ENCODE measurements at places on chromosomes 5 and 9.
A peak's percentile ranks its signal among the peaks of the same experiment; 100 is the strongest.

- DNase-seq: no peak
These were observed 51.4 kb downstream of the EBF1 start for GRCh38 chr5:159048298-159048697.

GRCh38 chr5:132009706-132010405 lies 1.6 kb downstream of the ACSL6 start:
- no peak for DNase-seq

DNA sequence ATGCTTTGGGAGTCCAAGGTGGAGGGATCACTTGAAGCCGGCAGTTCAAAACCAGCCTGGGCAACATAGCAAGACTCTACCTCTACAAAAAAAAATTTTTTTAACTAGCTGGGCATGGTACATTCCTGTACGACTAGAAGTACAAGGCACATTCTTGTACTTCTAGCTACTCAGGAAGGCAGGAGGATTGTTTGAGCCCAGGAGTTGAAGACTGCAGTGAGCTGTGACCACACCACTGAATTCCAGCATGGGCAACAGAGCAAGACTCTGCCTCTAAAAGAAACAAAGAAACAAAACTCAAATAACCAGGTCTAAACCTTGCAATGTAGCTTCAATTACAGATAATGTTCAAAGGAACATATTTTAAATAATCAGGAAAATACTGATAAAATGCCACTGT lies 56.2 kb downstream of the SSBP2 start:
- DNase-seq: no peak

- no peak for DNase-seq
These were observed 7.7 kb downstream of the RAPGEF6 start for GRCh38 chr5:131627207-131627865.

- no peak for DNase-seq
These were observed 26.8 kb upstream of the TXNDC8 start for GRCh38 chr9:110364451-110364850.

- peak; percentile 74 for DNase-seq
These were observed at the start of gene GPR107 for GRCh38 chr9:130053504-130054324. TSS of gene GPR107 (plus strand) at chr9:130053906. CDS start at chr9:130053933, 27 bp downstream.

DNA sequence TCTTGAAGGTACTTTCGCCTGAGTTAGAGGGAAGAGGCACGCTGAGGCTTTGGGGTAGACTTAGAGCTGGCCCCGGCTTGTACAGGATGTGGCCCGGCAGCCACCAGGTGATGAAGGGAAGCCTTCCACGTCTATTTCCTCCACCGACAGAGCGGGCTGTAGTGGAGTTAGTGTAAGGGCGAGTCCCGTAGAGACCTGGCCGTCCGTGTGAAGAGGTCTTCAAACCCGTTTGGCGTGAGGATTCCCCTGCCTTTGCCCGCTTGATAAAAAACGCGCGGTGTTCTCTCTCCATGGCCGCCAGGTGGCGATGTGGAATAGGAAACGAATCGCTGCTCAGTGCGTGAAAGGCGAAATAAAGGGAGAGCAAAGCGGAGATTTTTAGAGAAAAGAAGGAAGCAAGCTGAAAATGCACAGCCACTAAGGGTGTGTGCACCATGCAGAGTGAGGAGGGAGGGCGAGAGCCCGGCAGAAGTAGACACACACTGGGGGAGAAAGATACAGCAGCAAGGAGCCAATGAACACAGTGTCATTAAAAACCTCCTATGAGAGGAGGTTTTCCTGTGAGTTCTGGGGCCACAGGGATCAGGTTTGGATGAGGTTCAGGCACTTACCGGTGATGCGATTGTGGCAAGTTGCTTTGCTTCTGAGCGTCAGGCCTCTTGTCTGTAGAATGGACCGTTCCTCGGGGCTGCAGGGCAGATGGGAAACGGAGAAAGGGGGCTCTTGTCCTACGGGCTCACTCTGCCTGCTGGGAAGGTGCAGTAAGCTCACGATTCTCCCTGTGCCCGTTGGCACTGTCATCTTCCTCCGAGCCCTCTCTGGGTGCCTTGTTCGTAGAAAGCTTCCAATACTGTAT lies 34.2 kb downstream of the STC2 start:
- peak; percentile 47 for DNase-seq

GRCh38 chr9:4442806-4443205 lies 47.5 kb upstream of the SLC1A1 start:
- DNase-seq: no peak

- no peak for DNase-seq
These were observed 23.2 kb downstream of the DOCK8 start for GRCh38 chr9:237858-238345.

- DNase-seq: no peak
These were observed 149.9 kb upstream of the PRR16 start for GRCh38 chr5:120314191-120314590.

DNA sequence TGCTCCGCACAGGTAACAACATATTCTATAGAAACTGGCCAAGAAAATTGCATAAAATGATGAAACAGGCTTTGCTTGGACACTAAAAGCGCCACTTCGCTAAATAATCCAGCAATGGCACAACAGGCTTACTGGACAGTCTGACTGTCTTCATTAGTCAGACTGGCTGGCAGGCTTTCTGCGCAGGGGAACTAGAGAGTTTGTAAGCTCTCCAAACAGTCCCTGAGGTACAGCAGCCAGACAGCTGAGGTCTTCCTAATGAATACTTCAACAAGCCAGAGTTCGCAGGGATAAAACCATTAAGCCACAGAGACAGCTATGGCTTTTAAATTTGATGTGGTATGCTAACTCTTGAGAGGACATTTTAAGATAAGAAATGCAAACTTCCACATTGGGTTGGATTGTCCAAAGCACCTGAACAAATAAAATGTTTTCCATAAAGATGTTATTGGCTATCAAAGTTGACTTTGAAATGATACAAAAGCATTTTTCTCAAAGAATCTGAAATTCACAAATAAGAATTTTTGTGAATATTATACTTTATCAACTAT lies 20.7 kb downstream of the PLK2 start:
- DNase-seq: no peak

GRCh38 chr5:34490506-34491250 lies 165.4 kb upstream of the RAI14 start:
- DNase-seq: no peak

GRCh38 chr9:131727184-131727759 lies 12.6 kb downstream of the RAPGEF1 start:
- DNase-seq: no peak

- DNase-seq: no peak
These were observed 118.1 kb upstream of the CCDC112 start for GRCh38 chr5:115414406-115415142.

DNA sequence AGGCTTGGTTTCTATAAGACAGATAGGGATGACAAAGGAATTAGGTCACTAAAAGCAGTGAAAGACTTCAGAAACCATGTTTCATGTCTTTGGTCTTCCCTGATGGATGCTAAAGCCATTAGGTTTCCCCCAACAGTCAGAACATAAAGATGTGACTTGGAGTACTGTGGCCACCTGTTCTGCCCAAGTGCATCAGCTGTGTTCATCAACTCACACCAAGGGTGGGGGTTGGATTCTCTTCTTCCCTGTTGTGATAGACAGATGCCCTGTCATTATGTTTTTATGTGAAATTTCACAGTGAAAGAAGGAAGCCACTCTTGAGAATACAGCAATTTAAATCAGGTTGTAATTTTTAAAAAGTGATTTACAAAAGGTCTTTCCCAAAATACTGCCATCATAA lies 196.8 kb downstream of the SH3GL2 start:
- no peak for DNase-seq

GRCh38 chr9:28092981-28093936 lies 520.0 kb upstream of the C9orf72 start:
- DNase-seq: no peak

DNA sequence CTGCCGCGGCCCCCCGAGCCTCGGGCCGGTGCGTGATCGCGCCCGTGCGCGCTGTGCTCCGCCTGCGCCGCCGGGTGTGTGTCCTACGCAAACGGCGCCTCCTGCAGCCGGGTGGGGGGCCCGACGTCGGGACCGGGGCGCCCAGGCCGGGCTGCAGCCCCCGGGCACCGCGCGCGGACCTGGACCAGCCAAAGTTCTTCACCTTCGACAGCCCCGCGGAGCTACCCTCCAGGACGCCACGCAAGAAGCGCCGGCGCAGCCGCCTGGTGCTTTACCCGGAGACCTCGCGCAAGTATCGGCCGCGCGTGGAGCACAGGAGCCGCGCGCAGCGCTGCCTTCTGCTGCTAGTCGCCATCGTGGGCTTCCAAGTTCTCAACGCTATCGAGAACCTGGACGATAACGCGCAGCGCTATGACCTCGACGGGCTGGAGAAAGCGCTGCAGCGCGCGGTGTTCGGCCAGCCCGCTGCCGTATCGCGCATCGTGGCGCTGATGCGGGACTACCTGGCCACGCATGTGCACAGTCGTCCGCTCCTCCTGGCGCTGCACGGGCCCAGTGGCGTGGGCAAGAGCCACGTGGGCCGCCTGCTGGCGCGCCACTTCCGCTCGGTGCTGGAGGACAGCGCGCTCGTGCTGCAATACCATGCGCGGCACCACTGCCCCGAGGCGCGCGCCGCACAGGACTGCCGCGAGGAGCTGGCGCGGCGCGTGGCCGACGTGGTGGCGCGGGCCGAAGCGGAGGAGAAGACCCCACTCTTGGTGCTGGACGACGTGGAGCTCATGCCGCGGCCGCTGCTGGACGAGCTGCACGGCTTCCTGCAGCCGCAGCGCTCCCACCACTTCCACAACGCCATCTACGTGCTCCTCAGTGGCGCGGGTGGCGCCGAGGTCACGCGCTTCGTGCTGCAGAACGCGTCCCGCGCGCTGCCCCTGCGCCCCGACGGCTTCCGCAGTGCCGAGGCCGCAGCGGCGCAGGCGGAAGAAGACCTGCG lies 1.5 kb downstream of the TOR4A start:
- DNase-seq: no peak

- DNase-seq: no peak
These were observed 119.5 kb upstream of the OSMR start for GRCh38 chr5:38726279-38726678.
